Activated T-cell treated with anti-CD3 and anti-CD28 coated beads, Interleukin-2, amount 50 U/mL, for 24 hours (primary cell): ENCODE measurements at places on chromosomes 1 and 21.
A peak's percentile ranks its signal among the peaks of the same experiment; 100 is the strongest.

GRCh38 chr1:212106286-212106792, 70.8 kb downstream of the DTL start:
- DNase-seq: no peak

DNA sequence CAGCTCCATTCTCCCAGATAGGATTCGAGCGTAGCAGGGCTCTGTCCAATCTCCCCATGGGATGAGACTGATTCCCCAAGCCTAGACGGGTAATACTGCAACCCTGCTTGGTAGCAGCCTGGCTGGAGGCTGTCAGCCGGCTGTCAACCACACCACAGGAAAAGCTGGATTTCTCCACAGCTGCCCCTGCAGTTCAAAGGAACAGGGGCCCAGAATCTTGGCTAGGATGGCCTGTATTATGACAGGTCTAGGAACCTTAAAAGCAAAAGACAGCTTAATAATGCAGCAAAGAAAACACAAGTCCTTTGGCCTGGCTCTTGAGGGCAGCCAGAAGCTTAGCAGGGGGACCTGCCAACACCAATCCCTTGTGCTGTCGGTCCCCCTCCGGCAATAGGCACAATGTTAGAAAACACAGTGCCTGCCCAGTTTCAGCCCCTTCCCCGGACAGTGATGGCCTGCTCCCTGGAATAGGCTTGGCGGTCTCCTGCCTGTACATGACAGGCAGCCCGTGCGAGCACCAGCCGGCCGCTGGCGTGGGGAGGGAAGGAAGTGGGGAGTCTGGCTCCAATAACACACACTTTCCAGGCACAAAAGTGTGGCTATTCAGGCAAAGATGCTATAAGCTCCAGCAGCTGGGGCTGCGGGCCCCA, 90.5 kb downstream of the TRABD2B start:
- DNase-seq: no peak

DNA sequence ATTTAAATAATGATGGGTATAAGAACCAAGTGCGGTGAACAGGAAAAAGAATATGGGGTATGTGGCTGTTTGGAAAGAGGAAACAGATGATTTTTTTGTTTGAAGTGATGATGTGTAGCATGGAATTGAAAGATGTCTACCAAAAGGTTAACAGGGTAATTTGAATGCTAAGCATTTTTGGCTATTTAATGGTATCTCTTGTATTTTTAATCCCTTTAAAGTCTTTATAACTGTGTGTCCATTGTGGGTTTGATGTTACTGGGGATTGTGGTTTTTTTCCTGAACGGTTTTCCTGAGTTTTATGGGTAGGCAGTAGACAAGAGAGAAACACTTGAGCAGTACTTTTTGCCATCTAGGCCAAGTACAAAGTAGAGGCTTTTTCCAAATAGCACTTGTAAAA, 63.2 kb downstream of the PRDM2 start:
- DNase-seq: no peak

GRCh38 chr1:216034506-216034905, 388.7 kb downstream of the USH2A start:
- no peak for DNase-seq

DNA sequence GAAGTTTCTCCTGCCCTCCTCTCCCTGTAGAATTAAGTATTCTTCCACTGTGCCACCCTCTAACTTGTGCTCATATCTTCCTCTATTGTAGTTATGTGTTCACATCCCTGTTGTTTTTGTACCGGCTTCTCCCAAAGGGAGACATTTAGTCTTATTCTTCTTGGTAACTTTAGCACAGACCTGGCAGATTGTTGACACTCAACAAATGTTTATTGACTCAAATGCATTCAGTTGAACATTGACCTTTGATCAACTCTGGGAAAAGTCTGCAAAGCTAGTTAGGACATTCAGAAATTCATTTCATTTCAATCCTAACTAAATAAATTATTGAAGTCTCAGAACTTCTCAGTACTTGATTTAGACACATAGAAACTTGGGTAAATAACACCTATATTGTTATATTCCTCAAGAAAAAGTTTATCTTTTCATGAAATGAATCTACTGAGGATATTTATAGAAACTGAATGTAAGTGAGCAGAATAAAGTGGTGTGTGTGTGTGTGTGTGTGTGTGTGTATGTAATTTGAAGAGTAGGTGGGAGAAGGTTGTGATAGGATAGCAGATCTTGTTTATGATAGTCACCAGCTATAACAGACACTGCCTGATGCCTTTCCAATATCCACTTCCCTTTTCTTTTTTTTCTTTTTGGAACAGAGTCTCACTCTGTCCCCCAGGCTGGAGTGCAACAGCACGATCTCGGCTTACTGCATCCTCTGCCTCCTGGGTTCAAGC, 872.4 kb upstream of the CXADR start:
- DNase-seq: no peak

DNA sequence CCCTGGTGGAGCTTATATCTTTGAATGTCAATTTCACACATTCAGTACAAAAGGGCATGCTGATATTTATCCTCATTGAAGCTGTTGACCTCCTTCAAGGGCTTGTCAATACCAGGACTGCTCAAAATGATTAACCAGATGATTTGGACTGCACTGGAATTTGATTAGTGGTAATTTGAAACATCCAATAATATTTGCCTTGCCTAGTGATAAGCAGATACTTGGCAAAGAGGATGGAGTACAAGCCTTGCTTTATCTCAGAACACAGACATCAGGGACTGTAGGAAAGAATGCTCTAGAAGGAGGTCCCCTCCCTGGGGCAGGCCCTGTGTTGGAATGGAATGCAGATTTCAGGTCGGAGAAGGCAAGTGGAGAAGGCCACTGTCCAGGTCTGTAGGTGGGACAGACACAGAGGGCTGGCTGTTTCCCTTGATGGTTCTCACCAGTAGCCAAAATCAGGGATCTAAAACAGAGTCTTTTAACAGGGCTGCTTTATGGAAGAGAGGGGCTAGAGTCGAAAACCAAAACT, 64.8 kb upstream of the ZNF648 start:
- no peak for DNase-seq

GRCh38 chr21:39029086-39029755, 154.0 kb downstream of the PSMG1 start:
- no peak for DNase-seq

GRCh38 chr1:119713749-119714456, 2.2 kb downstream of the PHGDH start:
- DNase-seq: no peak

DNA sequence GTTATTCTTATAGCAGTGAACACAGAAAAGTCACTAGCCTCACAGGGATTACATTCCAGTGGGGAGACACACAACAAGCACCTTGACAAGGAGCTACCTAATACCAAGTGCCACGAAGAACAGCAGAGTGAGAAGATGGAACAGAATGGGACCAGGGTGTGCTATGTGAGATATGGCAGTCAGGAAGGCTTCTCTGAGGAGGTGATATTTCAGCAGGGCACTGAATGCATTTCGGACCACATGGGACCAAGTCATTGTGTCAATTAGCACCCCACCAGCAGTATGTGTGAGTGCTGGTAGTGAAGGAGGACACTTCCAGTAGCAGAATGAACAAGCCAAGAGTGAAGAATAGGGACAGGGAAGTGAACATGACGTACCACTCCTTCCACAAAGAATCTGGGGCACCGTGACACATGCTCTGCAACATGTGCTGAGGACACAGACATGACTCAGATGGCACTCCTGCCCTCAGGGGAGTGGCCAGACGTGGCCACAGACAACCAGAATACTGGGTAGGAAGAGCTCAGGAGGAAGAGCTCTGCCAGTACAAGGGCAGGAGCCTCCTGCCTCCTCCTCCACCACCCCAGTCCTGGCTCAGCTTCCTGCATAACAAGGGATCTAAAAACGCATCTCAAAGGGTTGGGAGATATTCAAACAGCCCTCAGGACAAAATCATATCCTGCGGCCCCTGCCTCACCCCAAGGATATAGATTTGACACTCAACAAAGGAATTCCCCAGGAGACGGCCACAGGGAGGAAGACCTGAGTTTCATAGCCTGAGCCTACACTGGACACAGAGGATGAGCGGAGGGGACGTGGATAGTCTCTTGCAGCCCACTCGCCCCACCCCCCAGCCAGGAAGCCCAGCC, 102.5 kb downstream of the TRABD2B start:
- no peak for DNase-seq

- DNase-seq: no peak
These were observed 8.7 kb upstream of the CBR3 start for GRCh38 chr21:36126208-36126565.

- DNase-seq: peak; percentile 49
These were observed 11.8 kb downstream of the RCC1 start for GRCh38 chr1:28517649-28517999.

DNA sequence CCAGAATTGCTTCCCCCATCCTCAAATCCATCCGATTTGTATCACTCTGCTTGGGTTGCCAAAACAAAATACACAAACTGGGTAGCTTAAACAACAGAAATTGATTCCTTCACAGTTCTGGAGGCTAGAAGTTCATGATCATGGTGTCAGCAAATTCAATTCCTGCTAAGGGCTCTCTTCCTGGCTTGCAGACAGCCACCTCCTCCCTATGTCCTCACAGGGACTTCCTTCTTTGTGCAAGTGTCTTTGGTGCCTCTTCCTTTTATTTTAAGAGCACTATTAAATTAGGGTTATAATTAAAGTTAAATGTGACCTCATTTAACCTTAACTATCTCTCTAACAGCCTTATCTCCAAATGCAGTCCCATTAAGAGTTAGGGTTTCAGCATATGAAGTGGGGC, 112.8 kb downstream of the PLPP3 start:
- no peak for DNase-seq

- peak; percentile 71 for DNase-seq
These were observed at the start of gene IFNGR2 for GRCh38 chr21:33403128-33403785. Gene IFNGR2 (plus strand): TSS chr21:33403413. CDS start chr21:33403544, 131 bp downstream.

DNA sequence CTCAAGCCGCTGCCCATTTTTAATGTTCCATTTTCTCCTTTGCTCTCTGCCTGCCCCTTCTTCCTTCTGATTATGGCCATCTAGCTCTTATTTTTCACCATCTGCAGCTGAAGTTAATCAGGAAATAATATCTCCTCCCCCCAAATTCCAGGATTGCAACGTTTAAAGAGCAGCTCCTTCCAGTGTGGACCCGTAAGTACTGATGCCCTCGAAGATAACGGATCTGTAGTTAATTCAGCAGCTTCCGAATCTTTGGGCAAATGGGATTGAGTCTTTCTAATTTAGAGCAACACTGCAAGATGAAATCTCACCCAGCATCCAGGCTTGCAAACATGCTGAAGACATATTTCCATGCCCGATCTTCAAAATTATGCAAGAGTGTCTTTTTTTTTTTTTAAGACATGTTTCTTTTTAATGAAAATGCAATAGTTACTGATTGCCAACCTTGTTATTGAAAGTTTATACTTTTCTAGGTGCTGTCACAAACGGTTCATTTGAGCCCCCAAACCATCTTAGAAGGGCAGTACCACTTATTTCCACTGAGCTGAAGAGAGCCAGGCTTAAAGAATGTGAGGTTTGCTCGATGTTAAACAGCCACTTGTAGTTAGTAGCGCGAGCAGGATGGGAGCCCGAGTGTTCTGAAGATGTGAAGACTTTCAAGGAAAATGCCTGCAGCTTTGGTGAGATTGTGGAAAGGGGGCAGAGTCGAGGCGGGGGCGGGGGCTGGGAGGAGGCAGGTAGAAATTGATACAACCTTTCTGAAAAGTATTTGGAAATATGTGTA, 10.9 kb upstream of the RCAN3 start:
- DNase-seq: no peak

DNA sequence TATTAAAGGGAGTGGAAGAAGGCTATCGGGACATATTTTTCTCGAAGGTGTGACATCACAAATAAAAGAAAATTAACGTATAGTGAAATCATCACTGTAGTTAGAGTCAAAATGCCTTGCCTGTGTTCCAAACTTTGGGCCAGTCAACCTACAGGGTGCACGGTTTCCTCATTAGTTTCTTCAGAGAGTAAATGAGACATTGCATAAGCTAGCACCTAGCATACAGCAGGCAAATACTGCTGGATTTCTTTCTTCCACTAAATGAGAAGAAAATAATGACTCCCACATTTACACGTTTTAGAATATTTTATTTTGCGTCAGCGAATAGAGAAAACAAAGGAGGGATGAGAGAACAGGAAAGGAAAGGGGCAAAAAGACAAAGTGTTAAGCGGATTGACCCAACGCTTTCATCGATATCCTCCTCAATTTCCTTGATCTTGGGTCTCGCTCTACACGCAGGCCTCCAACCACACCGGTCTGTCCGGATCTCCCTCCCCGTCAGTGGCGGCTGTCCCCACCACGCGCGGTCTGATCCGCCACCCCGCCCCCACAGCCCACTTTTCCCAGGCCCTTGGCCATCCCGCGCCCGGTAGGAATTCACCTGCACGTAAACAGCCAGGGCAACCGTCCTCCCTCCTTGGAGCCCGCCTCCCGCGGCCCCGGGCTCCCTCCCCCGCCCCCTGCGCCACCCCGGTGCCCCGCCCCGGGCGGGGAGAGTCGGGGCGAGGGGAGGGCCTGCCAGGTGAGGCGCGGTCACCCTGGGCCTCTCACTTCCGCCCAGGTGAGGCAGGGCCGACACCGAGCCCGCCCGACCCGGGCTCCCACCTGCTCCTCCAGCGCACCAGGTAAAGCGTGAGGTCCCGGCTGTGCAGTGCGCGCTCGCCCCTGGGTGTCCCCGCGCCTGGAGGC, at the start of gene PATJ:
TSS of gene PATJ (plus strand) at position 770 of the 909 bp plus-strand sequence. CDS start 20,413 bp downstream, outside the sequence.
- peak; percentile 80 for DNase-seq

- DNase-seq: no peak
These were observed 6.6 kb upstream of the TFF3 start for GRCh38 chr21:42321845-42322244.

GRCh38 chr1:211683396-211684297, 8.2 kb upstream of the NEK2 start:
- no peak for DNase-seq

- no peak for DNase-seq
These were observed 9.3 kb downstream of the ANKRD45 start for GRCh38 chr1:173660306-173660705.

DNA sequence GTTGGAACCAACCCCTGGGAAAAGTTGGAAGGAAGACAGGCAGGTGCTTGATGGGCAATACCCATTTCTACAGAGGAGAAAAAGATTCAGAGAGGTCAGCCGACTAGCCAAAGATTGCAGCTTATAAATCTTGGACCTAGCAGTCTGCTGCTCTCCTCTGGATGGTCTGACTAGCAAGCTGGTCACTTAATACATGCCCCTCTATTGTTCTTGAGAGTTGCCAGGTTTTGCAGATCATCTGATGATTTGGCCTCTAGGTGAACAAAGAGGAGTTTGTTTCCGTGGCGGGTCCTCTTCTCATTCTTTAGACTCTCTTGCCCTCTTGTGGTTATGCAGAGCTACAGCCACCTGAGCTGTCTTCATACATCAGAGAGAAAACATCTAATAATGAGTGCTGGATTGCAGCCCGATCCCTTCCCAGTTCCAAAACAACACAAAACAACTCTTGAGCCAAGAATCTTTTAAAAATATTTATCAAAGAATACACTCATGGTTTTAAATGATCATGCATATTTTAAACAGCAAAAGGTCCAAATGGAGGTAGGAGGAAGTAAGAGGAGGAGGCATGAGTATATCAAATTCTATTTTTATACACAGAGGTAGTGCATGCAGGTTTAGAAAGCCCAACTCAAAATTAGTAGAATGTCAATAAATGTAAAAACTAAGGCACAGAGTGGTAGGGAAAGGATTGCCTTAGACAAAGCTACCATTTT, 115.7 kb downstream of the SLC30A10 start:
- DNase-seq: no peak
